ENCODE measurements at places on chromosomes 16 and 17. TPM values are rescaled to one million over a fixed set of nuclear protein-coding genes. Genes with fewer than 3 reads are reported as not detected.

KRTAP4-6 gene
- not detected for total RNA-seq

RNF222 gene
- total RNA-seq = not detected

BICDL2 gene
- total RNA-seq = 0.28 TPM

KRT24 gene
- total RNA-seq = not detected

CCL7 gene
- 4.8 TPM for total RNA-seq

All from smooth muscle cell of the umbilical artery (primary cell).